GM03348 (cell line): ENCODE measurements at places on chromosomes 5 and 9.

DNA sequence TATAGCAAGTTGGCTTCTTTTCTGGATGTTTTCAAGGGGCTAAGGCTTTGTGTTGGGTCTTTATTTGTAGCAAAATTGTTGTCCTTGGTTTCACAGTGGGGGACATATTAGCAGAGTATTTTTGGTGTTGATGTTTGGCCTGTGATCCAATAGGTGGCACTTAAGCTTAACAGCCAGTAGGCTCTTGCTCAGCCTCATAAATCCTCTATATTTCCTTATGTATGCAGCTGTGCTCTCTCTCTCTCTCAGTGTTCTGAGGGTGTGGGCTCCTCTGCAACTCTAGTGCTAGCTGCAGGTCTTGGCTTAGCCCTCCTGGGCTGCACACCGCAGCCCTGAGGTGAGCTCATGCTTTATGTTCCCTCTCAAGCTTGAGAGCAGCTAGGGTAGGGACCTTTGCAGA, 195.0 kb upstream of the GHR start:
- DNase-seq = no peak

GRCh38 chr5:174098694-174099093, 53.2 kb downstream of the NSG2 start:
- no peak for DNase-seq

GRCh38 chr5:156716591-156717380, 133.3 kb upstream of the PPP1R2B start:
- no peak for DNase-seq

- DNase-seq = no peak
Observed at GRCh38 chr9:108003526-108003925, 514.0 kb upstream of the KLF4 start.

DNA sequence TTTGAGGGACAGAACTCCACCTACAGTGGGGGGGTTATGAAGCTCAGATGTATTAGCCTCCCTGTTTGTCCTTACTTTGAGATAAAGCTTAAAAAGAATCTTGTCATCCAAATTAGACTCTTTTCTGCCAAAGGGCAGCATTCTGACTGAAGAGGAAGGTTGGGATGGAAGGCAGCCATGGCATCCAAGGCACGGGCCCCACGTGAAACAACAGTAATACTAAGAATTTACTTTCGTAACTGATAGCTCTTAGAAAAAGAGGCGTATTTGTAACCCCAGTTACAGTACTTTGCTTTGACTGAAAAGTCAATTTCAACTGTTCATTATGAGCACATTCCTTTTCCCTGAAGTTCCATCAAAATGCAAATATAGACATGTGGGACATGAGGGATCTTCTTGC, 168.5 kb downstream of the ARRDC3 start:
- DNase-seq = no peak

DNA sequence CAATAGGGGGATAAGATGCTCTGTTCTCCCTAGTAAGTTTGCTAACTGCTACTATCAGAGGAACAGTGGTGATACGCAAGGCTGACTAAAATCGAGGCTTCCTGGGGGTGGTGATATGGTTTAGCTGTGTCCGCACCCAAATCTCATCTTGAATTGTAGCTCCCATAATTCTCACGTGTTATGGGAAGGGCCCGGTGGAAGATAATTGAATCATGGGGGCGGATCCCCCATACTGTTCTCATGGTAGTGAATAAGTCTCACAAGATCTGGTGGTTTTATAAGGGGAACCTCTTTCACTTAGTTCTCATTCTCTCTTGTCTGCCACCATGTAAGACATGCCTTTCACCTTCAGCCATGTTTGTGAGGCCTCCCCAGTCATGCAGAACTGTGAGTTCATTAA, 135.1 kb downstream of the LHFPL2 start:
- DNase-seq = no peak

DNA sequence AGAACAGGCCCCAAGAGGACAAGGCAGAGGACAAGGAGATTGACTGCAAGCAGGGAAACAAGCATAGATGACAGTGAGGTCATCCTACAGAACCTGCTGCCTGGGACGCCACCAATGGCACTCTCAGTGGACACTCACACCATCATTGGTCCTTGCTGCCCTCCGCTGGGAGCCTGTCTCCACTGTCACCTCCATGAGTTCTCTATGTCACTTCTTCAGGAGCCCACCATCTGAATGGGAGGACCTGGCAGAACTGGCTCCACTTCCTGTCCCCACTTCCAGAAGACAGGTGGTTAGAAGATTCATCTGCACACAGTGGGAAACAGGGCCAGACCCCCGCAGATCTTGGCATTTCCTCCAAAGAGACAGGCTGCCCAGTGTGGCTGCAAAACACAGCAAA, 188.9 kb downstream of the HSD17B3 start:
- DNase-seq = no peak

DNA sequence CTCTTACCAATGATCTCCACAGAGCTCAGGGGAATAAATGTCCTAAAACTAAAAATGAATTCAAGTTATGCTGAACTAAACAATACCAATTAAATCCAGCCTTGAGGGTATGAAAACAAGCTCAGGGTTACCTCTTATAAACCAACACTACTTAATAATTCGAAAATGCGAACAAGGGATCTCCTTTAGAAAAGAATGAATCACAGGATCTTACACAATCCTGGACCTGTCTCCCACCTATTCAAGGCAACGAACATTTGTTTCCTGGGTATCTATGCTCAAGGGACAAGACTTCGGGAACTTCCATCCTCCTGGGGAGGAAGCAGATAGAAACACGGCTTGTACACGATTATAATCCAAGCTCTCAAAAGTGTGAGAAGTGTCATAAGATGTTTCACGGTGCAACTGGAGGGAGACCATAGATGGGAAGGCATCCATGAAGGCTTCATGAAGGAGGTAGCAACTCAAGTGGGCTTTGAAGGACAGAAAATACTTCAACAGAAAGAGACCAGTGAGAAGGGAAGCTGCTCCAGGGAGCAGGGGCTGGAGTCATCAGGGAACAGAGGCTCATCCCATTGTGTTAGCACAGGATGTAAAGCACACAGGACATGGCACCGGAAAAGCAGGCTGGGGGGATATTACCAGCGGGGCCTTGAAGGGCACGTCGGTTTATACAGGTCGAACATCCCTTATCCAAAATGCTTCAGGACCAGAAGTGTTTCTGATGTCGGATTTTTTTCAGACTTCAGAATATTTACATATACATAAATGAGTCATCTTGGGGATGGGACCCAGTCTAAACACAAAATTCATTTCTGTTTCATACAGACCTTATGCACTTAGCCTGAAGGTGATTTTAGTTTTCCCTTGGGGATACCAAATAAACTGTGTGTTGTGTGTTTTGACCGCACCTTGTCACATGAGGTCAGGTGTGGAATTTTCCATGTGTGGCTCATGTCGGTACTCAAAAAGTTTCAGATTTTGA, 87.4 kb downstream of the TLE1 start:
- DNase-seq = no peak

DNA sequence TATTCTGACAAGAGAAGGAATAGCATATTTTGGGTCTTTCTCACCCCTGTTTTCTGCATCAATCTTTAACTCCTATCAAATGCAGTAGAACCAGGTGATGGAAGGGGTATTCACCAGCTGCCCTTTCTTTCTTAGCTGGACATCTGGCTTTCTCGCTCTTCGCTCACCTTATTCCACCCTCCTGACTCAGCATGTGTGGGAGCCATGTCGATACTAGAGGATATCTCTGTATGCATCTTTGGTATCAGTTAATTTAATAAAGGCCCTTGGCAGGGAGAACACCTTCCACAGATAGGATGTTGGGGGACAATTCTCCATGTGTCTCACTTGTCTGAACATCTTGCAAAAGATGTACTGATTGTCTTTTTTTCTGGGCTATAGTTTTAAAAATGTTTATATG, 71.5 kb downstream of the ZNF474 start:
- DNase-seq = no peak

DNA sequence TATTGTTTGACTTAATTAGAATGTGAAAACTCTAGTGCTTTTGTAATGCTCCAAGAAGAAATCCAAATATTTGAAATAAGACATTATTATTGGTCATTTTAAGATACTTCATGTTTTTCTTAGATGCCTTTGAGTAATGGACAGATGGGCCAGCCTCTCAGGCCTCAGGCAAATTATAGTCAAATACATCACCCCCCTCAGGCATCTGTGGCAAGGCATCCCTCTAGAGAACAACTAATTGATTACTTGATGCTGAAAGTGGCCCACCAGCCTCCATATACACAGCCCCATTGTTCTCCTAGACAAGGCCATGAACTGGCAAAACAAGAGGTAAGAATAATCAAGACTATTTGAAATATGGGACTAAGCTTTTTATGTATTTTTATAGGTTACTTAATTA, 69.2 kb upstream of the SREK1 start:
- DNase-seq = no peak
